Astrocyte (in vitro differentiated cells and primary cell): ENCODE measurements at places on chromosomes 4 and X. TPM values are rescaled to one million over a fixed set of nuclear protein-coding genes. Genes with fewer than 3 reads are reported as not detected.

The NPY2R gene
- 0.09 TPM in 1 of 2 replicates, not detected in the other for total RNA-seq

The BEX5 gene
- total RNA-seq = 1.4 and 1.6 TPM in 2 replicates

The ETDA gene
- not detected in 2 replicates for total RNA-seq

The RPS6KA6 gene
- total RNA-seq = 7.1 and 8.5 TPM in 2 replicates

The HAUS3 gene
- 9.1 and 10.7 TPM in 2 replicates for total RNA-seq

The DMD gene
- 22.2 and 25.0 TPM in 2 replicates for total RNA-seq

The GUF1 gene
- 24.7 and 25.3 TPM in 2 replicates for total RNA-seq

The TCP11X2 gene
- not detected in 2 replicates for total RNA-seq

The IL1RAPL1 gene
- total RNA-seq = 0.14 and 0.16 TPM in 2 replicates

The CENPVL3 gene
- total RNA-seq = 2.0 and 2.3 TPM in 2 replicates

The POLN gene
- 3.1 and 3.6 TPM in 2 replicates for total RNA-seq

The GBA3 gene
- total RNA-seq = not detected in 2 replicates

The DCX gene
- 0.53 and 2.4 TPM in 2 replicates for total RNA-seq

The DCAF12L2 gene
- 0.38 and 0.59 TPM in 2 replicates for total RNA-seq

The GRK4 gene
- 6.7 and 8.5 TPM in 2 replicates for total RNA-seq

The CDKL2 gene
- 3.7 and 4.7 TPM in 2 replicates for total RNA-seq

The TBX22 gene
- not detected in 2 replicates for total RNA-seq

The HGFAC gene
- total RNA-seq = 0.38 and 0.52 TPM in 2 replicates

The TLR2 gene
- total RNA-seq = 0.79 and 1.2 TPM in 2 replicates

The ASMT gene
- not detected in 2 replicates for total RNA-seq

The AFM gene
- total RNA-seq = not detected in 2 replicates

The MMRN1 gene
- total RNA-seq = 0.17 and 0.34 TPM in 2 replicates

The MCTS1 gene
- total RNA-seq = 36.0 and 36.7 TPM in 2 replicates

The PDLIM3 gene
- 28.5 and 30.7 TPM in 2 replicates for total RNA-seq

The SMIM10L2A gene
- total RNA-seq = 0.18 and 0.48 TPM in 2 replicates

The CXCL13 gene
- total RNA-seq = not detected in 2 replicates

The FGG gene
- not detected in 2 replicates for total RNA-seq
